Islet precursor cell (in vitro differentiated cells): ENCODE measurements at places on chromosomes 2 and 18.

DNA sequence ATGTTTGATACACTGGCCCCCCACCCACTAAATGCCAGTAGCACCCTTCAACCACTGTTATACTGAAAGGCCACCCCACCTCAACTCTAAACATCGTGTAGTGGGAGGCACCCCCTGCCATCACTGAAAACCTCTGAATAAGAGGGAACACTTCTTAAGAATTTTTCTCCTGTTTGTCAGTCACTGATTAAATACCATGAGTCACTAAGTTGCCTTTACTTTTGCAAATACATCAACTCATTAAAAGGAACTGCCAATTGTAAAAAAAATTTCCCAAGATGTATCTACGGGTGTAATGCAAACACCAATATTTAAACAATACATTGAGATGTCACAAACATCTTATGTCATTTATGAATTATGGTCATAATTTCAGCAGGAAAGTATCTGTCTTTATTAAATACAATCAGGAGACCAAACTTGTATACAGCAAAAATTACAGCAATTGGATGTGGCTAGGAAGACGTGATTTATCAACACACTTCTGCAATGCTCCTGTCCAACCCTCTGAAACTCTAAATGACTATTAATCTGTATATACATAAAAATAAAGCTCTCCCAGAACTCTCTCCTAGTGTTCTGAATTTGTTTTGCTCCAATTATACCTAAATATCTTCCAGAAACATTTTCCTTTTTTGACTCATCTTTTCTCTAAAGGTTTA lies 144.1 kb upstream of the STK17B start:
- no peak for DNase-seq

DNA sequence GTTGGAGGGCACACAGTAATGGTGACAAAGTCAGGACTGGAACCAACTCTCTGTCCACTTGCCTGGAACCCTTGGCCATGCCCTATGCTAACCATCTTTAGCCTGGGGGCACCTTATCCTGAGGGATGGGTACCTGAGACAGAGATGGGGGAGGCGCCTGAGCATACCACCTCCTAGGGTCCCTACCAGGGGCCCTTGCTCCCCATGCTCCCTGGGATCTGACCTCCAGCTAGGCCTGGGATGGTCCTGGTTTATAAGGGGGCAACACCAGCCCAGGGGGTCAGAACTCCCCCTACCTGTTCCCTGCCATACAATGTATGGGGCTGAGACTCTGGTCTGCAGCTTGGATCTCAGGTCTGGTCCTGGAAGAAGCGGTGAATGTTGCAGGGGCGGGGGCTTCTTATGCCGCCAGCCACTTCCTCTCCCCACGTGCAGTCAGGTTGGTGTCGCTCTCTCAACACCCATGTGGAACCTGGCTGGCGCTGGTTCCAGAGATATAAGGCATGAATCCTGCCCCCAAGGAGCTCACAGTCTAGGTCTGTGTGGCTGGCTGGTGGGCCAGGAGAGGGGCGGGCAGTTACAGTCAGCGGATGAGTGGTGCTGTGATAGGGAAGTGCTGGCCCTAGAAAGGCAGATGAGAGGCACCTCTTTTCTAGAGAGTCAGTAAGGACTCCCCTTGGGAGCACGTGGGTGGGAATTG lies 3.8 kb upstream of the TOGARAM2 start:
- DNase-seq: no peak

DNA sequence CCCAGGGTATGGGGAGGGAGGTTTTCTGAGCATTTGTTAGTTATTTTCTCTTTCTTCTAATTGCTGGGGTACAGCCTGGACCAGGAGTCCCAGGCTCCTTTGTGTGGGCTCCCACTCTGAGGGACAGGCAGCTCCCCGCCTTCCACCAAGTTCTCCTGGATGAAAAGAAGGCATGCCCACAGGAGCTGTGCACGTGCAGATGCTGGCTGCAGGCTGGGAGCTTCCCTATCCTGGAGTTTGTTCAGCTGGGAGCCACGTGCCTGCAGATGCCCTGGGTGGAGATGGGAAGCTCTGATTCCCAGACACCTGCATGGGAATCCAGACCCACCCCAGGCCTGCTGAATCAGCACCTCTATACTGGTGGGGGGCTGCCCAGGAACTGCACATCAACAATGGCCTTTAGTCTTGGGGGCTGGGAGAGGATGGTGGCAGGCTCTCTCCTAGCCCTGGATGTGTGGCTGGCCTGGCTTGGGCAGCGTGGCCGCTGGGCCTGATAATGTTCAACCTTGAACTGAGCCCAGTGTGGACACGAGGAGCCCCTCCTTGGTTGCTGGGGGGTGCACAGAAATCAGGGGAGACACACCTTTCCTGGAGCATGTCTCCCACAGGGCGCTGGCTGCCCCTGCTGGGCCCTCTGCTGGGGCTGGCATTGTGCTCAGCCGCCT lies 233.6 kb upstream of the HS6ST1 start:
- no peak for DNase-seq

- DNase-seq: no peak
Observed at GRCh38 chr2:171811245-171811628, 82.8 kb downstream of the SLC25A12 start.

DNA sequence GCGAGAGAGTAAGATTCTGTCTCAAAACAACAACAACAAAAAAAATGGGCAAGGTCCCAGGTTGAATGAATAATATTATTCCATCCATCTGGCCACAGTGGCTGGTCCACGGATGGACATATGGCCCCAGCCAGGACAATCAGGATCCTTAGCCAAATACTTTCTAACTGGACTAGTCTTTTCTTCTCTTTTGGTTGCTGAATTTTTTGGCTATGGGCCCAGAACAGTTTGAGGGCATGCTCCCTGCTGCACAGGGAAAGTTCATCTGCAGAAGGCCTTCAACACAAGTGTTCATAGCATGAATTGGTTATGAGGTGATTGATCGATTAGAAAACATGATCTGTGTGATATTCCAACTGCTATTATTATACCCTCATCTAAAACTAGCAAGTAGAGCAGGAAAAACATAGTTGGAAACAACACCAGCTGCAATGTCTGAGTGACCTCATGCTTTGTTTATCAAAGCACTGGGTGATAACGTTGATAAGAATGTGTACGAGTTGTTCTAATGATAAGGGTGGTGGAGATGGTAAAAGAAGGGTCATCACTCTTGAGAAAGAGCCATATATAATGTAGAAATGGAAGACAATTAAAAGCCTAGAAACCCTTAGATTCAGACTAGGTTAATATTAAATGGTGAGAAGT lies 47.8 kb upstream of the RNF103 start:
- no peak for DNase-seq

DNA sequence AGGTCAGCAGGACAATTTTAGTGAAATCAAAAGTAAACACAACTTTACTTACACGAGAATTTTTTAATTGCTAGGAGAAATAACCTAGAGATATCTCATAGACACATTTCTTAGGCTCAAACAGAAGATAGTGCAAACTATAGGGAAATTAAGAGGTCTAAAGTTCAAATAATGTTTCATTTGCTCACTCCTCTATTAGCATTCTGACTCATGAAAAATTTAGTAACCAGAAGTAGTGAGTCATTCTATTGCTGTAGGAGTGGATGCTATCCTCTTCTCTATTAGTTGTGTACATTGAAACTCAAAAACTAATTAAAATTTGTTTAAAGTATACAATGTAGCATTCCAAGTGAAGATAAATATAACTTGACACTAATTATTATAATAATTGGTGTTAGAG lies 908.3 kb upstream of the TMEFF2 start:
- DNase-seq: no peak

GRCh38 chr2:104736026-104736425 lies 117.9 kb upstream of the POU3F3 start:
- no peak for DNase-seq

GRCh38 chr2:181140414-181140813 lies 160.0 kb downstream of the UBE2E3 start:
- DNase-seq: no peak

DNA sequence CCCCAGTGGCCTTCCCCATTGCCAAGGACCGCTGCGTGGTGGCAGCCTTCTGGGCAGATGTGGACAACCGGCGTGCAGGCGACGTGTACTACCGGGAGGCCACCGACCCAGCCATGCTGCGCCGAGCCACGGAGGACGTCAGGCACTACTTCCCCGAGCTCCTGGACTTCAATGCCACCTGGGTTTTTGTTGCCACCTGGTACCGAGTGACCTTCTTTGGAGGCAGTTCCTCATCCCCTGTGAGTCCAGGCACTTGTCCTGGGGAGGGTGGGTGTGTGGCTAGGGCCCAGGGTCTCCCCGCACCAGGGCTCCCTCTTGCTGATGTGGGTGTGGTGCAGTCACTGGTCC lies 31.9 kb downstream of the SNED1 start:
- peak; percentile 47 for DNase-seq

- DNase-seq: no peak
Observed at GRCh38 chr2:2719781-2720180, 388.7 kb upstream of the MYT1L start.

DNA sequence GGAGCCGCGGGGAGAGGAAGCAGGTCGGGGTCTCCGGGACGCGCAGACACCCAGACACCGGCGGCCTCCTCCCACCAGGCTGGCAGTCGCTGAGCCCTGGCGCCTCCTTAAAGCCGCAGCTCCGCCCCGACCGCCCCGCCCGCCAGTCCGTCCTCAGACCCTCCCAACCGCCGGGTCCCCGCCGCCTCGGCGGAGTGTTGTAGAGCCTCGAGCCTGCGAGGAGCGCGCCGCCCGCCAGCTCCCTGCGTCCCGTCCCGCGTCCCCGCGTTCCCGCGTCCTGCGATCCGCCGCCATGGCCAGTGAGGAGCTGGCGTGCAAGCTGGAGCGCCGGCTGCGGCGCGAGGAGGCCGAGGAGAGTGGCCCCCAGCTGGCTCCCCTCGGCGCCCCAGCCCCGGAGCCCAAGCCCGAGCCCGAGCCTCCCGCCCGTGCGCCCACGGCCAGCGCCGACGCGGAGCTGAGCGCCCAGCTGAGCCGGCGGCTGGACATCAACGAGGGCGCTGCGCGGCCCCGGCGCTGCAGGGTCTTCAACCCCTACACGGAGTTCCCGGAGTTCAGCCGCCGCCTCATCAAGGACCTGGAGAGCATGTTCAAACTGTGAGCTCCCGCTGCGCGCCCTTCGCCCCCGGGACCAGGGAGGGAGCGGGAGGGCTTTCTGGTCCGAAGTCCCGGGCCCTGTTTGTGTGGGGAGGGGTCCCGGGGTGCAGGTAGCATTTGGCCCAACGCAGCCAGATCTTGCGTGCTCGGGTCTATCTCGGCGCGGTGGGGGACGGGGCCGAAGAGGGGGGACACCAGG lies at the start of gene EFHD1:
TSS of gene EFHD1 (plus strand) at position 192 of the 793 bp plus-strand sequence. CDS start at position 293, 101 bp downstream.
- DNase-seq: peak; percentile 97

DNA sequence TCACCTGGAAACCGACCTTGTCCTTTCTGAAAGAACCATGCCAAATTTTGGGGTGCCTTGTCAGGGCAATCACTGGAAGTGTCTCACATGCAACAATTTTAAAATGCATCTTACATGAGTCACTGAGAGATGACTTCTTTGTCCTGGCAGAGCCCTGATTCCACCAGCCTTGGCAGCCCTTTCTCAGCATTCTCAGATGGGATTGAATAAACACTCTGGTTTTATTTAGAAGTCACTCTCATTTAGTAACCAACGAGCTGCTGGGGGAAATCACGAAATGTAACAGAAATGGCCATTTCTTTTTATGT lies 3.8 kb upstream of the ATP8B1 start:
- DNase-seq: no peak

DNA sequence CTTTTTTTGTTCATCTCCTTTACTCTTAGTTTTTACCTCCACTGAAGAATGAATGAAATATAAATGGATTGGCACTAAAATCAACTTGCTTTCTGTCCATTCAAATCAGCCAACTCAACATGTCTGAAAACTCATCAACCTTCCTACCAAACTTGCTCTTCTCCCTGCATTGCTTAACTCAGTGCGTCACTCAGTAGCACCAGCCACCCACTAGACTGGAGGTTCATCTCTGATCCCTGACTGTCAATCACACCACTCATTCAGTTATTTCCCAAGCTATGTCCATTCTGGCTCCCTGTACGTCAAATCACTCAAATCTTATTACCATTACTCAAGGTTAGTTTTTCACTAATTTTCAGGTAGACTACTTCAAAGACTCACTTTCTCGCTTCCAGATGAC lies 75.2 kb upstream of the RBMS1 start:
- DNase-seq: no peak

DNA sequence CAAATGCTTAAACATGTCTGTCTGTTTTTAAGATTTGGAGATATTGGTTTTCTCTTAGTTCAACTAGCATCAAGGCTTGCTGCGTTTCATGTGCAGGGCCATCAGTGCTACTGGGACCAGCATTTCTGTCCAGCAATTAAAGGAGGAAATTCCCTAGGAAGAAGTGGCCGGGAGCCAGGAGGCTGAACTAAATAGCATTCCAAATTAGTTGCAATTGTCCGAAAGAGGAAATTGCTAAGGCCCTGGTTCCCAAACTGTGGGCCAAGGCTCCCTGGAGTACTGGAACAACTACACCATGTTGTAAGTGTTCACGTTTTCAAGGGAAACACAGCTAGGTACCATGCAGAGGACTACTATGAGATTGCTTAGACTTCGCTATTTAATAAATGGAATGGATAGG lies 257.9 kb downstream of the PTPRM start:
- no peak for DNase-seq

DNA sequence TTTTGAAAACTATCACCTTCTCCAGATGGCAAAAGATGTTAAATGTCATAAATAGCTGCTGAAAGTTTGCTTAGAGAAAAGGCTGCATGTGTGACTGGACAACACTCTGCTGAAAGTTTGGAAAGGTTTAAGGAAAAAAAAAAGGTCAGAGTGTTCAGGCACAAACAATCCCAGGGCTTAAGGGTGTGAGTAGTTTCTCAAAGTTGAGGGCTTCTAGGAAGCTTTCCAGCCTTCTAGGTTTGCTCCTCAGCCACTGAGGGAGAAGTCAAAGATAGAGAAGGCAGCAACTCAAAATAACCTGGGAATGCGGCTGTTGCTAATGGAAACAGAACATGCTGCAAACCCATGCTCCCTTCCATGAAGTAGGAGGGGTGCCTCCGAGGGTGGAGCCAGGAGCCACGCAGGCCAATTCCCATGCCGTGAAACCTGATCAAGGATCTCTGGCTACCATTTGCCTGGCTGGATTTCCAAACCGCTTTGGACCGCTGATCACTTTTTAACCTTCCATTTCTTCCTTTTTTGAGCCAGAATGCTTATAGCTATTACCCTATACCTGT lies 88.0 kb downstream of the TEX51 start:
- no peak for DNase-seq

GRCh38 chr2:60054571-60055340 lies 498.7 kb downstream of the BCL11A start:
- no peak for DNase-seq

DNA sequence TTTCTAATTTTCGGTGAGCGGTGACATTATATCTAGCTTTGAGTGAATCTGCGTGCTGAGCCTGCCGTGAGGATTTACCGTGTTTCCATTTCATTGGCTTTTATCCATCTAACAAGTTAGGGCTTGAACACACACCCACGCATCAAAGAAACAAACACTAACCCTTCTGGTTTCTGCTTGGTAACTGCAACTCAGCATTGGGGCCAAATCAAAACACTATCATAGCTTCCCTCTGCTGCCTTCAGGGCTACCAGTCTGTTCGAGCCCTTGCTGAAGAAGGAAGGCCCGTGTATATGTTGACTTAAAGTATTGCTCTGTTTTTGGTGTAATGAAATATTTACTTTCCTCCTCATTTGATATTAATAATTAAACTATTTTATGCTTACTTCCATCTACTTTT lies 227.2 kb downstream of the PHLPP1 start:
- no peak for DNase-seq
